Mesenchymal stem cell (in vitro differentiated cells and primary cell): ENCODE measurements at places on chromosomes 11 and 22.

DNA sequence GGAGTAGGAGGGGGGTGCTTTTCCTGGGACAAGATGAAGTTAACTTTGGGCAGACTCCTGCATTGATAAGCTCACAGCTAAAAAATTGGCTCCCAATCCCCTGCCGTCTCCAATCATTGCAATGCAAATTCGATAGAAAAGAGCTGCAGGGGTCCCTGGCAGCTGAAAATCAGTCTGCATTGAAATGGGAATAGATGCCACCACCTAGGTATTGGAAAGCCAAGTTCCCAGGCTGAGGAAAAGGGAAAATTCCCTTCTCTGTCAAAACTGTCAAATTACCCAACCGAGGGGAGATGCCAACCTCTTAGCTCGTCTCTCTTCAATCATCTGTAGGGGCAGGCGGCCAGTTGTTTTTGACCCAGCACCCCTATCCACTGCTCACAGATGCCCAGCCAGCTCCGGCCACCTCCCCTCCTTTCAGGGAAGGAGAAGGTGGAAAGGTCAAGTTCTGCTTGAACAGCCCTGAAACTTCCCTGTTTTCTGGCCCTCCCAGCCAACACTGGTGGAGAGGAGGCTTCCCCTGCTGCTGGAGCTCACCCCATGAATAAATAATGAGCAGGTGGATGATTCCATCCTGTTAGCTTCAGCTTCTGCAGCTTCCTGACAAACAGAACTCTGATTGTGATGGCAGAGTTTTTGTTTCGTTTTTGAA, 916.3 kb downstream of the TBC1D22A start:
- DNase-seq = no peak

- DNase-seq = no peak
Observed at GRCh38 chr11:43694477-43694876, 13.9 kb downstream of the HSD17B12 start.

DNA sequence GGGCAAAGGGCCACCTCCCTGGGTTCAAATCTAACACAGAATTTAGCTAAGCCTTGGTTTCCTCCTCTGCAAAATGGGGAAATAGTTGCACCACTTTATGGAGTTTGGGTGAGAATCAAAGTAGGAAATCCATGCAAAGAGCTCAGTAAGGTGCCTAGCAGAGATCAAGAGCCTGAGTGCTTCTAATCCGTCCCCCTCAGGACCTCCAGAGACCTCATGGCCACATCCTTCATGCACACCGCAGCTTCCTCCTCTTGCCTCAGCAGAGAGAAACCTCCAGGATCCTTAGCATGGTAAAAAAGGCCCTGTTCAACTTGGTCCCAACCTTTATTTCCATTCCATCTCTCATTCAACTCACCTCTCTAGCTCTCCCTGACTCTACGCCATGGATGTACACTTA, 37.8 kb upstream of the NAV2 start:
- no peak for DNase-seq

DNA sequence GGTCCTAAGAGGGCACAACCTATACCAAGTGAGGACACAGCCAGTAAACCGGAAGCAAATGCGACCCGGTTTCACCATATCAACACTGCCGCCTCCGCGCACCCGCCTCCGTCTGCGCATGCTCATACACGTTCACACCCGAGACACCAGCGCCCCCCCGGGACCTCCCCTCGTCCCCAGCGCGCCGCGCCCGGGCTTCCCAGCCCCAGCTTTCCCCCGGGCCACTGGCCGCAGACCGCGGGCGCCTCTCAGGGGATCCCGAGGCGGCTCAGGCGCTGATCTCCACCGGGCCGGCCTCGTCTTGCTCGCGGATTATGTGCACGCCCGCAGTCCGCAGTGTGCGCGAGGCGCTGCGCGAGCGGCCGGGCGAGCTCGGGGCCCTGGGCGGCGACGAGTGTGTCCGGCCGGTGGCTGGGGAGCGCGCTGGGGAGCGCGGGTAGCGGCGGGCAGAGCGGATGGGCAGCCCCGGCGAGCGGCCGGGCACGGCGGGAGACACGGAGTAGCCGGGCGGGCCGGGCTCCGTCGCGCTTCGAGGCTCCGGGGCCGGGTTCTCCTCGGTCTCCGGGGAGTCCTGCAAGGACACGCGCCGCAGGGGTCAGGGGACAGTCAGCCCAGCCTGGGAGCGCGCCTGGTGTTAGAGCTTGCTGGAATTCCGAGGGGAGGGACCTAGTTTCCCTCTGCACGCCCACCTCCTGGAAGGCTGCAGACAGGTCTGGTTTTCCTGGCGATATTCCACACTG, 2.0 kb downstream of the HEPN1 start:
- peak; percentile 74 for DNase-seq

- DNase-seq = no peak
Observed at GRCh38 chr11:15726221-15726746, 611.6 kb downstream of the INSC start.

GRCh38 chr11:117427356-117427874, 99.8 kb downstream of the CEP164 start:
- no peak for DNase-seq

GRCh38 chr11:36376888-36377758, 81.0 kb downstream of the PRR5L start:
- DNase-seq = peak; percentile 76

DNA sequence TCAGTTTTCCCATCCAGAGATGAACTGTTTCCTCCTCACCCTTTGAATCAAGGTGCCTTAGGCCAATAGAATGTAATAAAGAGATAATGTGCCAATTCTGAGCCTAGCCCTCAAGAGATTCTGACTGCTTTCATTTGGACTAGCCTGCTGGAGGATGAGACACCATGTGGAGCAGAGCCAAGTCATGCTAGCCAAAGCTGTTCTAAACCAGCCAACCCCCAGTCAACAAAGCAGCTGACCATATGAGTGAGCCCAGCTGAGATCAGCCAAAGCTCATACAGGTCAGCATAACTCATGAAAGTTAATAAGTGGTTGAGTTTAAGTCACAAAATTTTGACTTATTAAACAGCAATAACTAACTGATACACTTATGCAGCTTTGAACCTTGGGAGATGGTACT, 66.7 kb upstream of the DBX1 start:
- DNase-seq = no peak

GRCh38 chr22:21038405-21038804, 6.0 kb upstream of the SLC7A4 start:
- peak; percentile 57 for DNase-seq

DNA sequence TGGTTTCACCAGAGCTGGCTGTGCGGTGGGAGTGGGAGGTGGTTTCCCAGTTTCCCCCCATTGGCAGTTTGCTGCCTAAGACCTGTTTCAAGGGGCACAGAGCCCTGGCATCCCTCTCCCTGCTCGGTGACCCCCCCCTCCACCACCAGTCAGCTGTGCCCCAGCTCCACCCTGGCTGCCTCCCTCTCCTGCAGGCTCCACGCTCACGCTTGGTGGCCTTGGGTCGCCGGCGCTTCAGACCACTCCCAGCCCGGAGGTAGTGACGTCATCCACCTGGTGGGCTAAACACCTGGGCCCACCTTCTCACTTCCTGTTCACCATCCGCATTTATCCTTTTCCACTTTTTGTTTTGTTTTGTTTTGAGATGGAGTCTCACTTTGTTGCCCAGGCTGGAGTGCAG, 7.8 kb downstream of the GAL start:
- no peak for DNase-seq

DNA sequence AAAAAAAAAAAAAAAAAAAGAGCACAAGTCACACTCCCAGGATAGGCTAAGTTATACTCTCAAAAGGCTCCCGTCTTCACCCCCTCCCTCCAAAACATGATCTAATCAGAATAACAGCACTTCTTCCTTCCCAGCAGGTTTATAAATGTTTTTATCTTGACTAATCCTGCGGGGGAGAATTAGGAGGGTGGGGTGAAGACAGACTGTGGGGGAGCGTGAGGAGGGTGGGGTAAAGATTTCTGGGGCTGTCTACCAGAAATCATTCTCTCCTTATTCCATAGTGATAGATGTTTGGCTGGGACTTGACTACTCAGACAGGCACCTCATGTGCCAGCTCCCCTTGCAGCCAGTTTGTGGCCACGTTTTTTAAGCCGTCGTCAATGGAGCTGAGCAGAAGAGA, 17.0 kb downstream of the KCNE3 start:
- no peak for DNase-seq
